ENCODE measurements at places on chromosomes 12 and 14.

GRCh38 chr14:94112513-94113063 is 2.1 kb downstream of the IFI27 start:
- no peak for DNase-seq

- DNase-seq = no peak
These were observed 122.9 kb downstream of the PRKCH start for GRCh38 chr14:61444215-61444768.

DNA sequence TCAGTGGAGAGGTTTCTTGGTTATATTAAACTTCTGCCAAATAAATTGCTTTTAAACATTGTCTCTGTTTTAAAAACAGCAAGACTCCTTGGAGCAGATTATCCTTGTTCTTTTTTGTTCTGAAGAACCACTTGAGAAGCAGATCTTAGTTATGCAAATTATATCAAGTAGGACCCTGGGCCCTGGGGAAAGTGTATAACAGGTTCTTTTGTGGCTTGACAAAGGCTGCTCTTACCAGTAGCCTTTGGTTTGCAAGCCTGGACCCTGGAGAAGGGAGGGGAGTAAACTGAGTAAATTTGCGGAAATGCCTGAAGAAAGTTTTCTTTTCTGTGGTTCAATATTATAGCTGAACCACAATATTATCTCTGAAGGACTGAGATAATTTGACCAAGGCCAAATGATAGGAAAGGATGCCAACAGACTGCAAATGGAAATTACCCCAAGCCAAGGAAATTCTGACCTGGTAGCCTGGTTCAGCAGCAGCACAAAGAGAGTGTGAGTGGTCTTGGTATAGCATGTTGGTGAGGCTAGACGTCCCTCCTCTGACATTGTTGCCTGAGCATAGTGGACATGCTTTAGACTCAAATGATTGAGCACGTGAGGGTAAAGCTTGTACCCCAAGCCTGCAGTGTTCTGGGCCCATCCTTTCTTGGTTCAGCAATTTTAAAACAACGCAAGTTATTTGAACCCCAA is 30.4 kb upstream of the SIX1 start:
- no peak for DNase-seq

GRCh38 chr14:36646664-36647416 is 14.8 kb upstream of the PAX9 start:
- DNase-seq = no peak

- no peak for DNase-seq
These were observed 50.4 kb upstream of the PLEKHG3 start for GRCh38 chr14:64653900-64654245.
